T-helper 2 cell treated with Interferon-gamma antibody and Interleukin-4, amounts not matched to agents 100 ng/mL and 5 ng/mL, for 36 hours (primary cell): ENCODE measurements at places on chromosomes 2 and 18. TPM values are rescaled to one million over a fixed set of nuclear protein-coding genes. Genes with fewer than 3 reads are reported as not detected.

The POTEJ gene
- total RNA-seq = not detected in 2 replicates

The HOXD11 gene
- not detected in 2 replicates for total RNA-seq

The ARID5A gene
- total RNA-seq = 53.6 and 56.7 TPM in 2 replicates

The TBR1 gene
- total RNA-seq = 0.05 TPM in 2 replicates

The BOK gene
- total RNA-seq = 0.05 TPM in 1 of 2 replicates, not detected in the other

The SRD5A2 gene
- 0.05 TPM in 2 replicates for total RNA-seq

The GPR55 gene
- total RNA-seq = 2.9 and 4.3 TPM in 2 replicates

The SNTG2 gene
- 0.57 TPM in 1 of 2 replicates, not detected in the other for total RNA-seq

The PTH2R gene
- total RNA-seq = 0.11 and 0.34 TPM in 2 replicates

The IKZF2 gene
- total RNA-seq = 8.3 and 8.7 TPM in 2 replicates

The BMP10 gene
- 0.09 TPM in 1 of 2 replicates, not detected in the other for total RNA-seq

The RAB6D gene
- not detected in 2 replicates for total RNA-seq

The TEKT4 gene
- total RNA-seq = 0.39 and 0.59 TPM in 2 replicates

The PLCL1 gene
- total RNA-seq = 2.2 and 2.5 TPM in 2 replicates

The C2orf69 gene
- 15.8 and 16.1 TPM in 2 replicates for total RNA-seq

The CNDP1 gene
- 0.25 TPM in 1 of 2 replicates, not detected in the other for total RNA-seq
